NCI-H2029 treated with DMSO at 0.1 percent for 48 hours (cell line): ENCODE measurements at places on chromosomes 5 and 9.
A peak's percentile ranks its signal among the peaks of the same experiment; 100 is the strongest.

DNA sequence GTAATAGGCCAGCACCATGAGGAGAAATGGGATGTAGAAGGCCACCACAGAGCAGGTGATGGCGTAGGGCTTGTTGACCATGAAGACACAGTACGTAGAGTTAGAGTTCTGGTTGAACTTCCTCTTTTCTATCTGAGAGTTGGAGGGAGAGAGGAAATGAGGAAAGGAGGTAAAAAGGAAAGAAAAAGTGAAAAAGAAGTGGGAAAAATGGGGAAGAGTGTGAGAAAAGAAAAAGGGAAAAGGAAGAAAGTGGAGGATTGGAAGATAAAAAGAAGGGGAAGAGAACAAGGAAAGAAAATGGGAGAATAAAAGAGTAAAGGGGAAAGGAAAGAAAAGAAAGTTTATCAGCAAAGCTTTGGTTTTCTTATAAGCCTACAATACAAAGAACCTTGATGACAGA lies 126.1 kb downstream of the FBXO38 start:
- DNase-seq, result no peak

GRCh38 chr9:114124666-114125475 lies 25.8 kb upstream of the KIF12 start:
- DNase-seq, result no peak

GRCh38 chr5:29984156-29984540 lies 1209.3 kb upstream of the CDH6 start:
- no peak for DNase-seq

- no peak for DNase-seq
These were observed 24.3 kb downstream of the RAD23B start for GRCh38 chr9:107307331-107307730.

GRCh38 chr5:121299153-121299552 lies 552.5 kb upstream of the FTMT start:
- DNase-seq, result no peak

DNA sequence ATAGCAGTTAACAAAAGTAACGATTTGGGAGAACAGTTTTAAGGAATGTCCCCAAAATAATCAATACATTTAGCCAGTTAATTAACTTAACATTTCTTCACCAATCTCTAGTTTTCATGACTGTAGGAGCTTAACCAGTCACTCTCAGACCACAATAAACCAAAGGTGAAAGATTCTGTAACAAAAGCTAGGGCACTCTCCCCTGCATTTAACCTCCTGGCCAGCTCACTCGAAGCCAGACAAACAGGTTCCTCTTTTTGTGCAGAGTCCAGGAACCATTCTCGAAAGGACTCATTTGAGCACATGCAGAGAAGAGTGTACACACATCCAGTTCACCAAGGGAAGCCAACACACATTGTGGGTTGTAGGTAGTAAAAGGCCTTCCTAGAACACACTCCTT lies 6.5 kb downstream of the IL7R start:
- no peak for DNase-seq

GRCh38 chr9:112809351-112809848 lies 58.8 kb downstream of the SNX30 start:
- DNase-seq, result no peak

DNA sequence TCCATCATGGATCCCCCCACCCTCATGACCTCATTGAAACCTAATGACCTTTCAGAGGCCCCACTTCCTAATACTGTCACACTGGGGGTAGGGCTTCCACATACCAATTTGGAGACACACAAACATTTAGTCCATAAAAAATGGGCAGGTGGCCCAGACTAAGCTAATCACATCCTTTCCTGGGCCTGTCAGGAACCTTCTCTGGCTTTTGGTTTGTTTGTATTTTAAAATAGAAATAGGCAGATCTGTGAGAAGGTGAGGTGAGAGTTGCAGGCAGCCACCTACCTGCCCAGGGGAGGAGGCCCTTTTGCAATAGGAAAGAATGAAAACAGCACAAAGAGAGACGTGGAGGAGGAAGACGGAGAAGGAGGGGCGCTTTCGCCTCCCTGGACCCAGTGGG lies 90.2 kb upstream of the BOD1 start:
- DNase-seq, result no peak

DNA sequence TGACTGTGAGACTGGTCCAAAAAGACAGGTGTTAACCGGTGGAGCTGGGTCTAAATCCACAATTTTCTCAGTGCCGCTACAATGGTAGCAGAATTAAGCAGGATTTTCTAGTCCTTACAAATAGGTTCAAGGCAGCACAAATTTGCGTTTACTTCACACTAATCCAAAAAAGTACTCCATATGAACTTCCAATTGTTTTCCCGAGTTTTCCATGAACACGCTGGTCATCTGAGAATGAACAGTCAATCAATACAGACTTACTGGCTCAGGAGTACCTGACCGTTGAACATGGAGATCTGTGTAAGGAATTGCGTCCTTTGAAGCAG lies 709 bp downstream of the SLC35D2 start:
- no peak for DNase-seq

DNA sequence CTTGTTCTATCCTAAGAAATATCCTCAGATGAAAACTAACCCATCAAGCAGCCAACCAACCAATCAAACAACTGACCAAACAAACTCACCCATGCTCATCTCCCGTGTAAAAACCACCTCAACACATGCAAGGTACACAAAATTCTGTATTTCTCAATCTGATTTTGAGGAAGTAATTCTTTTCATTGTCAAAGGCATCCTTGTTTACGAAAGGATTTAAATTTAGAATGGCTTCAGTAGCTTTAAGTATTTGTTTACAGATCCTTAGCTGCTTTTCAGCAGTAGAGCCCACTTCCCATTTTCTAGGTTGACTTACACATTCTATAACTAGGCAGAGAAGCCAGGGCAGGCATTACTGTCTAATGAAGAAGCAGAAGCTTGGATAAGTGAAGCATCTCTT lies 78.6 kb downstream of the NTRK2 start:
- no peak for DNase-seq

GRCh38 chr9:20002011-20002410 lies 213.2 kb upstream of the SLC24A2 start:
- DNase-seq, result no peak

DNA sequence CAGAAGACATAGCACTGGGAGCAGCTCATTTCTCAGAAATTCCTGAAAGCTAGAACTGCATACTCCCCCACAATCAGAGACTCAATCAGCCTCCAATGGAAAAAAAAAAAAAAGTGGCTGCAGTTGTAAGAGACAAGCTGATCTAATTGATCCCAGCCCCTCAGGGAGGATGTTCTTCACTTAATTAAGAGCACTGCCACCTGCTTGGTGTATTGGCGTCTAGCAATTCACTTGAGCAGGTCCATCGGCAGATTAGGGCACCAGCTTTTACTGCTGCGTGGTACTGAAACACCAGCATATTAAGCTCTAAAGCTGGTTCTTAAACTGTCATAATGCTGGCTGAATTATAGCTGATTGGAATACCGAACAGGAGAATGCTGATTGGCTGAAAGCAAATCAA lies 1890.1 kb upstream of the WWC1 start:
- DNase-seq, result no peak

- peak; percentile 94 for DNase-seq
These were observed 38.9 kb downstream of the SERINC5 start for GRCh38 chr5:80216753-80217596.

DNA sequence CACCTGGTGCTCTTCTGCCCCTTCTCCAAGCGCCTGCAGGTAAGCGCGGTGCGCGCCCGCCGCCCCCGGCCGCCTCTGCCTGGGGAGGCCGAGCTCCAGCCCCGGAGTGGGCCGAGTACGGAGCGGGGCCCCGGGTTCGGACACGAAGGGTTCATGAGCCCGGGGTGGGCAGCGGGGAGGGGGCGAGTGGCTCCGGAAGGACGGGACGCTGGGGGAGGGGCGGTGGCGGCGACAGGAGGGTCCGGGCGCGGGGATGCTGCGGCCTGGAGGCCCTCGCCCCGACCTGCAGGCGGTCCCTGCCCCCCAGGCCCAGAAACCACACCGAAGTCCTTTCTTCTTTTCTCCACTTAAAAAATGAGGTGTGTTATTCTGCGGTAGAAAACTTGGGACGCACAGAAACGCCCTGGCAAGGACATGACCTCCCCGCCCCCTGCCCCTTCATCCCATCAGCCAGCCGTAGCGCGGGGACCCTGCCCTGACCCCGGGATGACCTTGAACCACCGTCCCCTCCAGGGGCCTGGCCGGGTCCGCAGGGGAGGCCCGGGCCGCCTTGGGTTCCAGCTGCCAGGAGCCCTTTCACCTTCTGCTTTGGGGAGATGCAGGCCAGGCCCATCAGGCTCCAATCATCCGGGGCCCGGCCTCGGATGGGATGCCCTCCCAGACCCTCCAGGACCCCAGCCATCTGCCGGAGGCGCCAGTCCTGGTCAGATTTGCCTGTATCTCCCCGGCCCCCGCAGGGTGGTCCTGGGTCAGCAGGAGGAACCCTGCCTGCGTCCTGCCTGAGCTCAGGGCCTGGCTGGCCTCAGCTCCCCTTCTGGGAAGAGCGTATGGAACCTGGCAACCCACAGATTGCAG lies 545 bp downstream of the DIPK1B start:
- no peak for DNase-seq

DNA sequence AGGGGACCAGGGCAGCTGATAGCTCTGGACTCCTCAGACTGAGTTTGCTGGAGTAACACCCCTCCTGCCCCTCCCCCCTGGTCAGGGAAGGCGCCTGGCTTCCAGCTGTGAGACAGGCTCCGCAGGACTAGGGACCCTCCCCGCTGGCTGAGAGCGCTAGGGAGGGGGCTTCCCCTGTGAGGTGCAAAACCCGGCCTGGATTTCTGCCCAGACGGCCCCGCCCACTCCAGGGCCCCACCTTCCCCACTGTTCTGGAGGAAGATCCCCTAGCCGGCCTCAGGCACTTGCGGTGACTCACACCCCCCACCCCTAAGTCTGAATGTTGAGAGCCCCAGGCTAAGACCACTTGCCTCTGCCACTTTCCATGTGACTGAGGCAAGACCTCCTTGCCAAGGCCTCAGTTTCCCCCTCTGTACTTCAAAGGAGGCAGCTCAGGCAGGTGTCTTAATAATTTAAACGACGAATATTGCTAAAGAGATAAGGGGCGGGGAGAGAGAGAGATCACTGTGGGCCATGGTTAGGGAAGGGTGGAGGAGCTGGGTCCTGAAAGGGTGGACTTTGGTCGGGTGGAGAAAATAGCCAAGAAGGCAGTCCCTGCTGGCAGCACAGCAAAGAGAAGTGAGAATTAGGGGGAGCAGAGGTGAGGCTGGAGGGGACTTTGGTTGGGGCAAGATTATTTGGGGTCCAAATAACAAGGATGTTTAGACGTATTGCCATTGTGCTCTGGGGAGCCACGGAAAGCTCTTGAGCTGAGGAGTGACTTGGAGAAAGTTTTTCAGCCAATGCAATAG lies 1.0 kb upstream of the DAB2IP start:
- no peak for DNase-seq

DNA sequence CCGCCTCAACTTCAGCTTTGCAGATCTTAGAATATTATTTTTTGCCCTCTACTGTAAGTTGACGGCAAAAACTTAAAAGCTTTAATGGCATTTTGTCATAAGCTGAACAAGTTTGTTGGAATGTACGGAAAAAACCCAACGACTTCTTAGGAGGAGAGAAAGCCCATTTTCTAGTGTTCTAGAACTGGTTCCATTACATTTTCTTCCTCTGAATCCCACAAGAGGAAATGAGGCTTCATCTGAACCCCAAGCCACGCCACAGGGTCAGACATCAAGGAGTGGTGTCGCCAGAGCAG lies 113.7 kb downstream of the LHFPL2 start:
- DNase-seq, result no peak

DNA sequence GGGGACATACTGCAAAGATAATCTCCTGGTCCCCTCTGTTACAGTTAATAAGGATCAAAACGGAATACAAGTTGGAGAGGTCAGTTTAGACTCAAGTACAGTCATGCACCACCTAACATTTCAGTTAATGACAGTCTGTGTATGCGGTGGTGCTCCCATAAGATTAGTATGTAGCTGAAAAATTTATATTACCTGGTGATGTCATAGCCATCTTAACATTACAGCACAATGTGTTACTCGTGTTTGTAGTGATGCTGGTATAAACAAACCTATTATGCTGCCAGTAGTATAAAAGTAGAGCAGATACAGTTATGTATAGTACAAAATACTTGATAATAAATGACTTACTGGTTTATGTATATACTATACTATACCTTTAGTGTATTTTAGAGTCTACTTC lies 207.9 kb downstream of the GDNF start:
- DNase-seq, result no peak

- DNase-seq, result no peak
These were observed 163.3 kb upstream of the WWC1 start for GRCh38 chr5:168128111-168128510.

- DNase-seq, result no peak
These were observed 300.4 kb downstream of the DTWD2 start for GRCh38 chr5:118687661-118688621.

GRCh38 chr5:113204525-113205161 lies 228.0 kb downstream of the DCP2 start:
- DNase-seq, result no peak

DNA sequence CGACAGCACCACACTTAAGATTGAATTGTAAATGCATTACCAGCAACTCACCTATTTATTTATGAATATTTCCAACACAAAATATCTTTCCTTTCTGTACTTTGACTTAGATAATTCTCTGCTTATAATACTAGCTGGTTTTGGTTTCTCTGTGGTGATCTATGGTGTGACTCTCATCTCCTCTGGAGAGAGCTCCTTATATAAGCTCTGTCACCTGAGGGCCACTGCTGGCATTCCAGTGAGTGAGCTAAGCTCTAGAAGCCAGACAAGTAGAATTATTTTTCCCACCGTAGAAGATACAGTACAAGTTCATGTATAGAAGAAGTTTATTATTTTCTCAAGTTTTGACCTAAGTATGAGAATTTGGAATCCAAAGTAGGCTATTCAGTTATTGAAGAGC lies 111.5 kb downstream of the CDC42SE2 start:
- DNase-seq, result no peak

GRCh38 chr5:80937584-80938356 lies 22.4 kb upstream of the RASGRF2 start:
- DNase-seq, result no peak

DNA sequence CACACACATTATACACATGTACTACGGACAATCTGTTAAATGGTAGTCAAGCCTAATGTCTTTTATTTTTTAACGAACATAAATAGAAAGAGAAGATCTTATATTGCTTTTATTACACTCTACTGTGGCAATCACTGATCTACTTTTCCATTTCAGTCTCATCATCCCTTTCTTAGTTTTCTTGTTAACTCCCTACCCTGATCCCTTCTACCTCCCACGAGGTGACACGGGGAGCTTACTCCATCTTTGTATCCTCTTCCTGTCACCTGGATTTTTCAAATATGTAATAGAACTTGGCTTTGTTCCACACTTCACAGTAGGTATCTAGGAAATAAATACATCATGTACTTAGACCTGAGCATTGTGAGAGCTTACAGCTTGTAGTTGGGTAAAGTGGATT lies 211.0 kb downstream of the PIK3R1 start:
- no peak for DNase-seq

GRCh38 chr9:95031711-95032461 lies 285.6 kb downstream of the FANCC start:
- DNase-seq, result peak; percentile 98

- no peak for DNase-seq
These were observed 61.3 kb downstream of the S1PR3 start for GRCh38 chr9:89052470-89053097.

DNA sequence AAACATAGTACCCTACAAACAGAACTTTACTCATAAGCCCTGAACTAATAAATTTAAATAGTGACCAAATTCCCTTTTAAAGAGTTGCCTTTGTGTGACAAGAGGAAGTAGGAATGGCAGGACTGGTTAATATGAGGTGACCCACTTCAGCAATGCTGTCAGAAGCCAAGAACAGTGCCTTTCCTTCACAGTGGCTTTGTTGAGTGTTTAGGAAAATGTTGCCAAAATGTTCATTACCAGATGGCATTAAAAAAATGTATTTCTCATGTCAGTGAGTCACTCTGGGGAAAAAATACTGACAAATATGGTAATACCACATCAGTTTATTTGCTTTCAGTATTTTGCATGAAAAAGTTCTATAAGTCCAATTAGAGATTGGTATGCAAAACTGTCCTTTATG lies 103.3 kb downstream of the DIRAS2 start:
- no peak for DNase-seq
